ENCODE measurements at places on chromosomes 13 and 19.

- DNase-seq, result no peak
These were observed 1.5 kb downstream of the NDFIP2 start for GRCh38 chr13:79482281-79482970.

- no peak for DNase-seq
These were observed 122.3 kb downstream of the B3GLCT start for GRCh38 chr13:31322026-31322425.

DNA sequence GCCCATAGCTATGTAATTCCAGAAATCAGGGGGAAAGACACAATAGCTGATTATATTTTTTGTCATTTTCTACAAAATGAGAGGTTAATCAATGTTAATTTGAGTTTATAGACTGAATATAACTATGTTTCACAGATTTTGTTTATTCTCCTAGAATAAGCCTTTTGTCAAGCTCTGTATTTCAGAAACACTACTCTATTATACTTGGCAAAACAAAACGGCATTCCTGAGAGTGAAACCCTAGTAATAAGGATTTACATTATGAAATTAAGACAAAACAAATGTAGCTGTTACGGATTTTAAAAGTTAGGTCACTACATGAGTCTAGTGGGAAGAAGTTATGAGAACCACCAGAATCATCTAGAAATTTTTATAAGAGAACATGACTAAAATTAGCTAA, 334.2 kb downstream of the KLF12 start:
- no peak for DNase-seq

DNA sequence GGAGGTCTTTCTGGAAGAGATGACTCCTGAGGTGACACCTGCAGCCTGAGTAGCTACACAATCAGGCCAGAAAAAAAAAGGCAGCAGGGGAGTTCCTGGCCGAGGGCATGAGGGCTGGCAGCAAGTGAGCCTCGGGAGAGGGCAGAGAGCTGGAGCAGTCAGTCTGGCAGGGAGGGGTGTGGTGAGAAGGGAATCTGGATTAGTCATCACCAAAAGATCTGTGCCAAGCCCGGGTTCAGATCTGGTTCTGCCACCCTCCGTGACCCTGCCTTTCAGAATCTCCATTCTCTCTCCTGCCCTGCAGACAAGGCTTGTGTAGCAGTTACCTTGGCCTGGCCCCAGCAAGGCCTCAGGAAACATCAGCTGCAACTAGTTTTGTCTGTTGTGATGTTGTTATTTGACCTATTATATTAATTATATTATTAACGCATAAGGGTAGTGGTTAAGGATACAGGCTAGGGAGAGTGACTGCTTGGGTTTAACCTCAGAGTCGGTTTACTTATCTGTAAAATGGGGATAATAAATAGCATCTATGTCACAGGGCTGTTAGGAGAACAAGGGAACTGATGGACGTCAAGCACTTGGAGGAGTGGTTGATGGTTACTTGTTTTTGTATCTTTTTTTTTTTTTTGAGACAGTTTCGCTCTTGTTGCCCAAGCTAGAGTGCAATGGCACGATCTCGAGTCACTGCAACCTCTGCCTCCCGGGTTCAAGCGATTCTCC, 2.7 kb upstream of the CAPNS1 start:
- no peak for DNase-seq

GRCh38 chr13:73251626-73252265, 192.9 kb downstream of the KLF5 start:
- no peak for DNase-seq

DNA sequence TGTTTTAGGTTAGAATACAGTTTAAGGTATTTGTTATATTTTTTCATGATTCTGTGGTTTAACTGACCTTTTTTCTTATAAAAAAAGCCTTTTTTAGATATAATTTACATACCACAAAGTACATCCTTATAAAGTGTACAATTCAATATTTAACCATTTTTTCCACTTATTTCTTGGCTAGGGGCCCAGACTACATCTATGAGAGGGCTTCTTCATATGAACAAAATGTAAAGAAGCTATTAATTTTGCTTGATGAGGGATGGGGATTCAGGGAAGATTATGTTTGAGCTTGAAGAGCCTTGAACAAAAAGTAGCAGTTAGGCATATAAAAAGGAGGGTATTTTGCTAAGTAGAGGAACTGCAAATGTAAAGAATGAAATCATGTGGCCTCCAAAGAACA, 2.2 kb downstream of the CCDC122 start:
- no peak for DNase-seq

DNA sequence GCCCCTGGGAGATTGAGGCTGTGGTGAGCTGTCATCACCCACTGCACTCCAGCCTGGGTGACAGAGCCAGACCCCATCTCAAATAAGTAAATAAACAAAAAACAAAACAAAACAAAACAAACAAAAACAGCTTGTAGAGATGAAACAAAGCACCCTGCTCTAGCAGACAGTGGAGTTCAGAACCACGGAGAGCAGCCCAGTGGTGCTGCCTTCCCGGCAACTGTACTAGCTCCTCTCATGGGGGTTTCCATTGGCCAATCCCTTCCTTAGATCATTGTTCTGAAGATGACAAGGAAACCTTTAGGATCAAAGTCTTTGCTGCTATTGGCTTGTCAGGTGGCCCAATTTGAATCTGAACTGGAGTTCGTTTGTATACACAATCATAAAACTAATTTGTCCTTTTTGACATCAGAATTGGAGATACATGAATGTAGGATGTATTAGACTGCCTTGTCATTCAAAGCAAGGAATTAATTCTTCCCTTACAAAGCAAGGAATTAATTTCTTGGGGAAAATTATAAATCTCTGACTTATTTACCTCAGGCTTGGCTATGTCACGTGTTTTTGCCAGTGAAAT, 19.7 kb upstream of the SYCN start:
- peak; percentile 67 for DNase-seq

DNA sequence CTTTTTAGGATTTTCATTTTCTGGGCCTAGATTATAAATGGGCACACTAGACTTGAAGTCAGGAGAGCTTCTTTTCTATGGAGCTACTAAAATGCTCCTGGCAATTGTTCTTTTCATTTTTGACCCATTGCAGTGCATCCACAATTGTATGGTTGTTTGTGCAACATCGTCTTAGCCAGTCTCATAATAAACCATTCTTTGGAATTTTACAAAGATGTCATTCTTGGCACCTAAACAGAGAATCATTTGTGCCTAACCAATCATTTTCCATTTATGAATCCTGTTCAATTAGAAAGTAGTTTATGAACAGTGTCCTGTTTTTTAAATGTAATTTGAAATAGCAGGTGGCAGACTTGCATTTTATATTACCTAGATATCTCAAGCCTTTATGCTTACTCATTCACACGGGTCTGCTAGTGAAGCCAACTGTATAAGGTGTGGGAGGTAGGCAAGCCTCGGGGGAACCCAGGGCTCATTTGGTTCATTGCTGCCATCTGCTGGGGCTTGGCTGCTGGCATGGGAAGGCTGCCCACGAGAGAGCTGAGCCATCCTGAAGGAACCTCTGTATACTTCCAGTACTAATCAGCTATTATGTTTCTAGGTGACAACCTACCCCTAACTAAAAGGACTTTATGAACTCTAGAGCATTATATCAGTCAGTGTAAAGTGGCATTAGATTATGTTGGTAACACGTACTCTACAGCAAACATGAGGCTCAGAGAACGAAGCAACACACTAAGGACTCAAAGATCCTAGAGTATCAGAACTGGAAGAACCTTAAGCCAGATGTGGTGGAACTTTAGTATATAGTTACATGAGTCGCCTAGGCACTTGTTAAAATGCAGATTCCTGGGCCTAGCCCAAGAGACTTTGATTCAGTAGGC, 60.0 kb downstream of the TPT1 start:
- DNase-seq, result peak; percentile 71

GRCh38 chr19:48614436-48615230, at the start of gene FAM83E:
TSS of gene FAM83E (minus strand) at chr19:48615076. CDS start at chr19:48613372, 1,704 bp downstream.
- DNase-seq, result peak; percentile 74

- no peak for DNase-seq
These were observed 4.8 kb downstream of the MKNK2 start for GRCh38 chr19:2046046-2046907.

- DNase-seq, result no peak
These were observed 176.8 kb downstream of the ZNF737 start for GRCh38 chr19:20388706-20389225.

DNA sequence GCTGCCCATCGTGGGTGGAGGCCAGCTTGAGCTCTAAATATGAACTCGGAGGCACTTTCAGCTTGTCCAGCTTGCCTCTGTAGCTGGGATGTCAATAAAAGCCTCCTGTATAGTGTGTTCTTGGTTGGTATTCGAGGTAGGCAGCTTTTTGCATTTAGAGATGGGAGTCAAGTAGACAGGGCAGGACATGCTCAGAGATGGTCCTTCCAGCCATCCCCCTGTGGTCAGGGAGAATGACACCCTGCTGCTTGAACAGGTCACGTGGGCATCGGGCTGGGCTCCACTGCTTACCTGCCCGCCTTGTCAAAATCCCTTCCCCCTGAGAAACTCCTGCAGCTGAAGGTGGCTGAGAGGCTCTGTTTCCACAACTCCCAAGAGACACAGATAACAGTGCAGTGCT, 302.5 kb downstream of the ZNF536 start:
- no peak for DNase-seq

GRCh38 chr19:6864325-6864940, 22.9 kb upstream of the ADGRE1 start:
- DNase-seq, result no peak

DNA sequence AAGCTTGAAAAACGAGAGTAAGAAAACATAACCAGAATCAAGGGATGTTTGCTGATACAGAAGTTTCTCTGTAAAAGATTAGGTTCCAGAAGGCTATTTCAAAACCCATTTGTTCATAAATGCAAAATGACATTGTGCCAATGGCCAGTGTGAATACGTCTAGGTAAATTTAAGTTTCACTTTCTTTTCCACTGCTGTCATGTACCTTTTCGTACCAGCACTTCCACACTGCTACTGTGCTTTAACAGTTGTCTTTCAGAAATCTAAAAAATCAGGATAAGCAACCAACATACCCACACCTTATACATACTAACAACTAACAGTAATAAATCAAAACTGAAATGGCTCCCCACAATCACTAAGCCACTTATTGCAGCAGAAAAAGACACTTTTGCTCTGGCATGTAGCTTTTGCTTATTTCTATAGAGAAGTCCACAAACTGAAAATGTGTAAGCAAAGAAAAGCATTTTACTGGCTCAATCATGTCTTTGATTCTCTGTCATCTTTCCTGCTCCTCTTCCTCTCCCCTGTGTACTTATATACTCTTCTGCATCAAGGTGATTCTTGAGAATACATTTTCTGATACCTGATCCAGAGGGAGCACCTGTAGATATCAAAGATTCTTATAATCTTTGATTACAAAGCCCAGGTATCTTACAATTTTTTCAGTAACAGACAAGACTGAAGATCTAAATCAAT, 34.3 kb downstream of the ELF1 start:
- no peak for DNase-seq

GRCh38 chr13:99385940-99386339, 78.7 kb upstream of the GPR183 start:
- DNase-seq, result no peak

GRCh38 chr13:110121422-110122083, 185.4 kb downstream of the COL4A1 start:
- no peak for DNase-seq

DNA sequence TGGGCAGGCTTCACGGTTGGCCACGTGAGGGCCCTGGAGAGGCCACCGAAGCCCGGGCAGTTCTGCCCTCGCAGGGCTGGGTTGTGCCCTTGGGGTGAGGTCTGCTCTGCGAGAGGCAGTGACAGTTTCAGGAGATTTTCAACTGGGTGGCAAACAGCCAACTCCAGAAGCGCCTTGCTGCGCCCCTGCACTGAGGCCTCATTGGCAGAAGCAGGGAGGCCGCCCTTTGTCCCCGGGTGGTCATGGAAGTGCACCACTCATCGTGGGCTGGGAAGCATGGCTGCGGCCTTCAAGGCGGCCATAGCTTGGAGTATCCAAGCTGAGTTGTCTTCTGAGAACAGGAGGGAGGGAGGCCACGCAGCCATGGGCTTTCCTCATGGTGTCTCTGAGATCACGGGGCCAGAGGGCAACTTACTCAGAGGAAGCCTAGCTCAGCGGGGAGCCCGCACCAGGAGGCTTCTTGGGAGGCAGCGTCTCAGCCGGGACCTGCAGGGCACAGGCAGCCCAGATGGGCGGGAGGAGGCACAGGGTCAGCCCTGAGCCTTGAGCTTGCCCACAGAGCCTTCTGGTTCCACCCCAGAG, 14.8 kb downstream of the PLEKHJ1 start:
- no peak for DNase-seq

DNA sequence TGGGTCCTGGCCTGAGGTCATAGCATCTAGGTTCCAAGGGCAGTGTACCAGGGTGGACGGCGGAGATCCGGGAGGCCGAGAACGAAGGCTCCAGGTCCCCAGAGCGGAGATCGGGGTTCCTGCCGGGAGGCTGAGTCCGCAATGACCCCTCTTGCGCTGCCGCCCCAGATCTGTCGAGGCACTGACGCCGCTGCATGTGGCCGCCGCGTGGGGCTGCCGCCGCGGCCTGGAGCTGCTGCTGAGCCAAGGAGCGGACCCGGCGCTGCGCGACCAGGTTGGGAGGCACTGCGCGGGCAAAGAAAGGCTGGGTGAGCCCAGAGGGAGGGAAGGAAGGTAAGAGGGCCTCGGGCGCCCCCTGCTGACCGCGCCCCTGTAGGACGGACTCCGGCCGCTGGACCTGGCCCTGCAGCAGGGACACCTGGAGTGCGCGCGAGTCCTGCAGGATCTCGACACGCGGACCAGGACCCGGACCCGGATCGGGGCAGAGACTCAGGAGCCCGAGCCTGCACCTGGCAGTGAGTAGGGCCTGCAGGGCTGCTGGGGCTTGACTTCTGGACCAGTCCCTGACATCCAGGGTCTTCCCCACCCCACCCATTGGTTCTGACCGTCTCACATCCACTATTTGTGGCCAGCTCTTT, 906 bp downstream of the ANKLE1 start:
- DNase-seq, result peak; percentile 92

DNA sequence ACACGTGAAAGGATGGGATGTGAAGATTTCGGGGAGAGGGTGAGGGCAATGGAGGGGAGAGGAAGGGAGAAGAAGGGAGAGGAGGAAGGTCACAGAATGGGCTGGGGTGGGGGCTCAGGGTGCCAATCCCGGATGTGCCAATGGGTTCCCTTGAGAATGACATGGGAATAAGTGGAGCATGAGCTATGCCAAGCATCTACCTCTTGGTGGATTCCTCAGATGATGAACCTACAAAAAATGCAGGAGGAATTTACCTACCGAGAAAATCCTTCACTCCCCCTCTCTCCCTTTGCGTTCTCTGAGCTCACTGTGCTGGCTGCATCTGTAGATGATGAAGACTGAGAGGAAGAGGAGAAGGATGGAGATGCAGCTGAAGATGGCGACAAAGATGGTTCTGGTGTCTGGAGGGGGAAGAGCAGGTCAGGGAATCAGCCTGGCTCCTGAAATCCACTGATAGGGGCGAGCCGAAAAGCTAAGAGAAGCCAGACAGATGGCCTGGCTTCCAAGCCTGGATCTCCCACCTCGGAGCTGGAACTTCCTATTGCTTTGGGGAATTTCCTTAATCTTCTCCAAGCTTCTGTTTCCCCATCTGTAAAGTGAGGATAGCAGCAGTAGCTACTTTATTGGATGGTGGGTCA, 21.6 kb downstream of the VSTM1 start:
- DNase-seq, result no peak

- DNase-seq, result no peak
These were observed 429.2 kb upstream of the HTR2A start for GRCh38 chr13:47326061-47326460.
